GM13977 (cell line): ENCODE measurements at places on chromosomes 5 and 9.

GRCh38 chr9:120941046-120941770, 14.6 kb upstream of the TRAF1 start:
- no peak for DNase-seq

DNA sequence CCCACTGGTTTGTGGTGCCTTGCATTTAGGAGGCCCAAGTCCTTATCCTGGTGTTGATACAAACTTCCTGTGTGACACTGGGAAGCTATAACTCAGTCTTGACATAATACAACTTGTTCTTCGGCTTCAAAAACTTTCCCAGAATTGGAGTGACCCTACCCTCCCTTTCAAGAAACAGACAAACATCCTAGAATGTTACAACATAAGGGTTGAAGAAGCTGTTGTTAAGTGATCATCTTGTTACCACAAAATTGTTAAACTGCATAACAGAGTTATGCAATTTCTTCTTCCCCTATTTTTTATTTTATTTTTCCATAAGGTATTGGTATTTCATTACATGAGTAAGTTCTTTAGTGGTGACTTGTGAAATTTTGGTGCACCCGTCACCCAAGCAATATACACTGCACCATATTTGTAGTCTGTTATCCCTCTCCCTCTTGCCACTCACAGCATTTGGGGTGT, 21.3 kb downstream of the TLR4 start:
- DNase-seq = no peak

GRCh38 chr5:160284291-160284873, 28.0 kb downstream of the CCNJL start:
- DNase-seq = no peak

DNA sequence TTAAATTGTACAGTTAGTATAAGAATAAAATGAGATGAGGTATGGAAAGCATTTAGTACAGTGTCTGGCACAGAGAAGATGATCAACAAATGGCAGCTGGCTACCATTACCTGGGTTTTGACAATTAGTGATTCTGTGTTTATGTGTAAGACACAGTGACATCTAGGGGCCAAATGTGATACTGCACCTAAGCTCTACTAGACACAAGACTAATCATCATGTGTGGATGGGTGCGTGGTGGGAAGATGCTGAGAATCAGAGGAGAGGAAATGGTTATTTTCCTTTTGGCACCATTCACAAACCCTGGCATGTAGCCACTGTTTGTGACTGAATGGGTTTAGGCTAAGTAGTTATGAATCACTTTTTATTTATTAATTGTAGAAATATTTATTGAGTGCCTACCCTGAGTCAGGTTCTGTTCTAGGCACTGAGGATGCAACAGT, 109.8 kb upstream of the TBC1D2 start:
- no peak for DNase-seq

- no peak for DNase-seq
Measured at GRCh38 chr5:150406103-150406722, 6.5 kb downstream of the CD74 start.

- DNase-seq = no peak
Measured at GRCh38 chr9:127637322-127637847, 25.3 kb downstream of the STXBP1 start.
